Activated T-cell treated with anti-CD3 and anti-CD28 coated beads, Interleukin-2, amount 50 U/mL, for 4 hours (primary cell): ENCODE measurements at places on chromosomes 5 and 9.

- no peak for DNase-seq
These were observed 517.9 kb upstream of the ITGA1 start for GRCh38 chr5:52269859-52270258.

DNA sequence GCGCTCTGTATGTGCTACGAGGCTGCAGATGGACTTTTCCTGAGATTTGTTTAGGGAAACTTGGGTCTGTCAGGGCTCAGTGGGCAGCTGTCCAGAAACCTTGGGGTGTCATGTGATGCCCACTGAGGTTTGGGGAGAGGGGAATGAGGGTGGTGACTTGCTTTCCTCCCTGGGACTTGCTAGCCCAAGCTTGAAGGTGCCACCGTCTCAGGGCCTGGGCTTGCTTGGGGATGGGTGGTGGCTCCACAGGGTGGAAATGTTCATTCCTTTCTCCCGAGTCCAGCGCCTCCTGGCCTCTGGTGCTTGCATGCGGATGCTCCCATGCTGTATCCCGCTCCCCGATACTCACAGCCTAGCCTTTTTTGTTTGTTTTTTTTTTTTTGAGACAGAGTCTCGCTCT, 33.3 kb downstream of the ZNF618 start:
- no peak for DNase-seq

GRCh38 chr5:56105511-56106291, 110.9 kb upstream of the IL6ST start:
- DNase-seq: no peak

- DNase-seq: no peak
These were observed 3.7 kb downstream of the ROPN1L start for GRCh38 chr5:10445352-10445751.

DNA sequence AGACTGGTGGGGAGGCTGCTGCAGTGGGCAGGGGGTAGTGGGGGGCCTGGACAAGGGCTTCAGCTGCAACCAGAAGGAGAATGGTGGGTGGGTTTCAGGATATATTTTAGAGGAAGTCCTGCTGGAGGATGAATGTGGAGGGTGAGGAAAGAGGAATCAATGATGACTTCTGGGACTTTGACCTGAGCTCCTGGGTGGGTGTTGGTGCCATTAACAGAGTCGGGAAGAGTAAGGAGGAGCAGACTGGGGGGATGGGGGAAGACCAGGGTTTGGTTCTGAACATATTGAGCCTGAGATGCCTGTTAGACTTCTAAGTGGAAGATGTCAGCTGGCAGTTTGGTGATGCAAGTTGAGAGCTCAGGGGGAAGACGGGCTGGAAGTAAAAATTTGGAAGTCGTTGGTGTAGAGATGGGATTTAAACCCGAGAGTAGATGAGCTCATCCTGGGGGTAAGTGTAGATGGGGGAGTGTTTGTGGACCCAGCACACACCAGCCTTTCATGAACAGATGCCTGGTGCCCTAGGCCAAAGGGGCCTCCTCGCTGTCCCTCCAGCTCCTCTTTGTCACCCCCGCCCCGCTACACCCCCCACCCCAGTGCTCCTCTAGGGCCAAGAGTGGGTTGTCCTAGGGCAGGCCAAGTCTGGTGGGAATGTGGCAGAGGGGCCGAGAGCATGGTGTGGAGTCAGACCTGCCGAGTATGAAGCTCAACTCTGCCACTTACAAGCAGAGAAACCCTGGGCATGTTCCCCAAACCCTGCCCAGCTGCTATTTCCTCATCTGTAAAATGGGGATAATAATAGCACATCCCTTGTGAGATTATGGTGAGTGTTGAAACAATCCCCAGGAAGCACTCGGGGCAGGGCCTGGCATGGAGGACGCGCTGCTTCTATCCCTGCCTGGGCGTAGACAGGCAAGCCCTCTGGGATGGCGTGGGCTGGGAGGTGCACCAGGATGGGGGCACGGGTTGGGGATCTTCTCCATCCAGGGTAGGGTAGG, 4.0 kb downstream of the DNM1 start:
- no peak for DNase-seq

- DNase-seq: no peak
These were observed 155.6 kb downstream of the ARHGAP26 start for GRCh38 chr5:142925795-142926194.

GRCh38 chr9:588981-589380, 252.5 kb upstream of the DMRT1 start:
- DNase-seq: no peak

GRCh38 chr9:21744841-21745240, 57.6 kb upstream of the MTAP start:
- no peak for DNase-seq

GRCh38 chr5:112757468-112758208, 20.0 kb downstream of the APC start:
- DNase-seq: no peak

DNA sequence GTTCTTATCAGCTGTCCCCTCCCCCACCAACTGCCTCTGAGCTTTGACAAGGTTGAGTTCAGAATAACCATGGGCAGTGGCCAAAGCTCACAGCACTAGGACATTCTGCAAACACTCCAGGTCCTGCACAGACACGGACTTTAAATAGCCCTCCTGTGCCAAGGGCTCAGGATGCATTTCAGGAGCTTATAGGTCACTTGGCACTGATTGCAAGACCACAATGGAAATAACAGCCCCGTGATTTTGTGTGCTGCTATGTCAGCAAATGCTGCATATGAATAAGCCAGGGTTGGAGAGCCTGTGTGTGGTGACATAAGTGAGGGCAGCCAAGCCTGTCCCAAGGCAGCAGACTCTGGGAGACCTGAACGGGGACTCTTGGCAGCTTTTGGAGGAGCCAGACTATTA, 150.7 kb downstream of the DMRT2 start:
- DNase-seq: no peak

GRCh38 chr9:84839541-84839940, 170.0 kb downstream of the NTRK2 start:
- DNase-seq: no peak

DNA sequence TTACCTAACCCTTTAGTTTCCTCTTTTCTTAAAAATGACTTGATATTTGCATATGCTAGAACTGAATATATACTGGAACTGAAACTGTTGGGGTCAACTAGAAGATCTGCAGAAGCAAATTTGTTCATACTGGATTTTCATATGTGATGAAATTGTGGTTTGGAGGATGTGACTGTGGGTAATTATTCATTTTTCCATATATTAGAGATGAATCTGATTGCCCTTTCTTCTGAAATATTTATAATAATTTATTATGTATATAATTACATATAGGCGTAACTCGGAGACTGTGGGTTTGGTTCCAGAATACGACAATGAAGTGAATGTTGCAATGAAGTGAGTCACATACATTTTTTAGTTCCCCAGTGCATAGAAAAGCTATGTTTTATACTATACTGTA, 149.1 kb downstream of the ATP10B start:
- DNase-seq: no peak
